Stimulated activated CD4-positive, alpha-beta T cell treated with anti-CD3 and anti-CD28 coated beads, Interleukin-1b, Interleukin-23, amount 100 ng/mL, for 4 hours (primary cell): ENCODE measurements at places on chromosomes 2 and 18.
A peak's percentile ranks its signal among the peaks of the same experiment; 100 is the strongest.

- DNase-seq: no peak
Observed at GRCh38 chr2:197858607-197859140, 54.3 kb downstream of the PLCL1 start.

DNA sequence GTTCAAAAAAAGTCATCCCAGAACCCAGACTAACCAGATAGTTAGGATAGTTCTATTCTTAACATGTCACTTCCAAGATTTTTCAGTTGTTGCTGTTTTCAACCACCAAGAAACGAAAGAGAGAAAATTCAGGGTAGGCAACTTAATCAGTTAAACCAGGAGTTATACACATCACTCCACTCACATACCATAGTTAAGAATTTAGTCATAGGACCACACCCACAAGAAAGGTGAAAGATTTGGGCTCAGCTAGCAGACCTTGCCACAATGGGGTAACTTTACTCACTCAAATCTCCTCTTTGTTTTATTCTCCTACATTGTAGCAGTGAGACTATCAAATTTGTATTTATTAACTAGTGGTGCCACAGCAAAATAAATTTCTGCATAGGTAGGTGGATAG, 473.6 kb downstream of the NUP35 start:
- DNase-seq: no peak

- no peak for DNase-seq
Observed at GRCh38 chr2:221969087-221969829, 329.5 kb downstream of the PAX3 start.

- DNase-seq: no peak
Observed at GRCh38 chr18:29465526-29465925, 1288.6 kb upstream of the CDH2 start.

DNA sequence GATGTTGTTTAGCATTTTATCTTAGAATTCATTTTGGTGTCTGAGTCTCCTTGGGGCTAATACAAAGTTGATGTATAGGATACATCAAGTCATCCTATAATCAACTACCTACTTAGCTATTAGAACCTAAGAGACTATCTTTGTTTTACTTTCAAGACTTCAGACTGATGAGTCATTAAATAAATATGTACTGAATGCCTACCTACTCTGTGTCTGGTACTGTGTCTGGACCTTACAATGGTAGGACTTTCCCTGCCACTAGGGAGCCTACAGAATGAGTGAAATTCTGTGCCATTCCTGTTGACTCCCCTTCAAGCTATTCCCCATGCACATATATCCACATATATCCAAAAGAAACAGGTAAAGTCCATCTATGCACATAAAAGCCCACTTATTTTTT, 114.5 kb downstream of the ERBB4 start:
- no peak for DNase-seq

DNA sequence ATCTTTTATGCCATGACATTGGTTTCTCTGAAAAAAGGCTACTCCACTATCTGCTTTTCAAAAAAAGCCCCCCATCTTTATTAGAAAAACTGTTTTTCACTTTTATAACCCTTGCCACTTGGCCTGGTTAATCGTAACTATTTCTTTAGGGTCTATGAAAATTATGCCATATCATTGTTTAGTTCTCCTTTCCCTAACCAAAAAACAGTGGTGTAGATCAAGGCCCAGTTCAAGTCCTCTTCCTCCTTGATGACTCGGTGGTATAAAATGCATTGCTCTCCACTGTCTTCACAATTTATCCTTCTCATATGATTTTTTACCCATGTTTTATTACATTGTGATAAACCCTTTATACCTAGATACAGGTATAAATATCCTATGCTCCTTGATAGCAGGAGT, 205.5 kb downstream of the ZNF521 start:
- no peak for DNase-seq

- no peak for DNase-seq
Observed at GRCh38 chr2:64472881-64473280, 18.9 kb downstream of the LGALSL start.

GRCh38 chr2:206556357-206556949, 85.8 kb upstream of the FAM237A start:
- DNase-seq: no peak

DNA sequence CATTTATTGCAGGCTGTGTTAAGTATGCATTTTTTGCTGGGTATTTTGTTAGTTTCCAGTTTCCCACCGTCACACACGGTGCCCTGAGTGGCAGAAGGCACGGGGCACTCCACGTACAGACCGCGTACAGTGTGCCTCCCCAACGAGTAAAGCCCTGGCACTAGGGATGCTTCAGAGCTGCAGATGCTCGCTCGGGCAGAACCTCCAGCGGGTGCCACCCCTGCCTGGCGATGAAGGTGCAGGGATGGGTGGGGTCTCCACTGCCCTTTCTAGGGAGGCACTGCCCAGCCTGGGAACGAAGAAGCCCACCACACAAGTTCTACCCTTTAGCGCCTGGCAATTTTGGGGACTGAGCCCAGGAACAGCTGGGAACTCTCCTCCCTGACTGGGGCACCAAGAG, 4.1 kb downstream of the GREB1 start:
- DNase-seq: no peak

DNA sequence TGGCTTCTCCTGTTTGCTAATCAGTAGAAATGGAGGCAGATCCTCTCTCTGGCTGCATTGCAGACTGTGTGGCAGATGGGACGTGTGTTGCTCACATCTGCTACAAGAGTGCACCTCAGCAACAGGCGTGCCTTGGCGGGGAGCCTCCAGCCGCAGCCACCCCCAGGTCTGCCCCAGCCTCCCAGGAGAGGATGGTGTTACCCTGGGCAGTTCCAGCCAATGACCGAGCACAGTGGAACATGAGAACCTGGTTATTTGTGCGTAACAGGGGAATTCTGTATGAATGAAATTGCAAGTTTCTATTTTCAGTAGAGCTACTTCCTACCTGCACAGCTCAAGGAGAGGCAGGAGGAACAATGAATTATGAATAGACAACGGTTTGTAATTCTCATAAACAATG, 130.6 kb upstream of the CBLN2 start:
- DNase-seq: no peak

DNA sequence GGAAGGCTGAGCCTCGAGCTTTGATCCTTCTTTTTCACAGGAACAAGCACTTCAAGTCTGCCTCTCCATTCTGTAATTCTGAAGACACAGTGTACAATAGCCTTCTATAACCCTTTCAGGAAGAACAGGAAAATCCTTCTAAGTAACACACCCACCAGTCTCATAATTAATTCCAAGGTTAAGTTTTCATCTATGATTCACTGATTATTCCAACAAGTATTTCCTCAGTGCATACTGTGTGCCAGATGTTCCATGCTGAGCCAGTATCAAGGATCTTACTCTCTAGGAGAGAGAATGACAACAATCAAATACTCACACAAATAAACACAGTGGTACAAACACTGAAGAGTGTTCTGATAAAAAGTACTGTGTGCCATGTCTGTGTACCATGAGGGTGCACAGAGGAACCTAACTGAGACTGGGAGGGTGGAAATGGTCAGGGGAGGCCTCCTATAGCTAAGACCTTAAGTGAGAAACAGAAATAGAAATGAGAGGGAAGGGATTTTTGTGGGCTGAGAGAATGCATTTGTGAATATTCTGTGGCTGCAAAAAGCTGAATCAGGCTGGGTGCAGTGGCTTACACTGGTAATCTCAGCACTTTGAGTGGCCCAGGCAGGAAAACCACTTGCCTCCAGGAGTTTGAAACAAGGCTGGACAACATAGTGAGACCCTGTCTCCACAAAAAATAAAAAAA, 7.3 kb upstream of the MTLN start:
- no peak for DNase-seq

DNA sequence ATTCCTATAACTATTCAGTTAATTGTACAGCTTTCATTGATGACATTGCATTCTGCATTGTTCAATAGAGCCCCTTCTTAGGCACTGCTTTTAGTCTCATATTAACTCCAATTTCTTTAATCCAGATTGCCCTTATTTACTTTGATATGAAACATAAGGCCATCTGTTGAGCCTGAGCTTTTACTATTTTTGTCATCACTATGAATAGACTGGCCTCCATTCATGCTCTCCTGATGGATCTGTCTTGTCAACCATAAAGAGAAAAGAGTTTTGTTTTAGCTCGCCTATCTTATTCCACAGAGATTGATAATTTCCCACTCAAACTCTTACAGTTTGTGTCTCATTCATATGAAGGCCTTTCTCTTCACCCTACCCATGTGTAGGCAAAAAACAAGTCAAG, 159.2 kb upstream of the DTNA start:
- DNase-seq: no peak

DNA sequence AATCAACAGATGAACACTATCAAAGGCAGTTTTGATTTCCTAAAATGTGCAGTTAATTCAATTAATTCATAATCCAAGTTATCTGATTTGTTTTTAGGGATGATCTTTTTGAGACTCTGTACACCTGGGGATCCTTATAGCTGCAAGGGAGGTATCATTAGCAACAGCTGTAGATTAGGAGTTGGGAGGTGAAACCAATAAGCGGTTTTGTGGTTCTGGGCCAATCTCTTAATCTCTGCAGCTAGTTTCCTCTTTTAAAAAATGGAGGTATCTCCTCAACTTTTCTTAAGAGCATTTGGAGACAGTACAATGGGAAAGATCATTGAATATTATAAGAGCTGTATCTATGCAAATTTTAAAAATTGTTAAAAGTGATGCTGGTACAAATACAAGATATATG, 126.0 kb downstream of the MC4R start:
- DNase-seq: no peak

GRCh38 chr2:160920791-160921303, 239.4 kb upstream of the TANK start:
- DNase-seq: no peak

DNA sequence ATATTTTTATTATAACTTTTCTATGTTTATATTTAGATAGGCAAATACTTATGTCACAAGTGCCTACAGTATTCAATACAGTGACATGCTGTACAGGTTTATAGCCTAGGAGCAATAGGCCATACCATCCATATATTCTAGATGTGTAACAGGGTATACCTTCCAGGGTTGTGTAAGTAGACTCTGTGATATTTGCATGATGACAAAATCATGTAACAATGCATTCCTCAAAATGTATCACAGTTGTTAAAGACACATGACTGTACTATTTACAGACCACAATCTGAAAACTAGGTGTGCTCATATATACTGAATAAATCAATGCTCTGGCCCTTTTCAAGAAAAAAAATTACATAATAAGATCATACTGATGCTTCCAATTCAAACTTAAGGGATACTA, 433.2 kb upstream of the RGPD4 start:
- DNase-seq: no peak

DNA sequence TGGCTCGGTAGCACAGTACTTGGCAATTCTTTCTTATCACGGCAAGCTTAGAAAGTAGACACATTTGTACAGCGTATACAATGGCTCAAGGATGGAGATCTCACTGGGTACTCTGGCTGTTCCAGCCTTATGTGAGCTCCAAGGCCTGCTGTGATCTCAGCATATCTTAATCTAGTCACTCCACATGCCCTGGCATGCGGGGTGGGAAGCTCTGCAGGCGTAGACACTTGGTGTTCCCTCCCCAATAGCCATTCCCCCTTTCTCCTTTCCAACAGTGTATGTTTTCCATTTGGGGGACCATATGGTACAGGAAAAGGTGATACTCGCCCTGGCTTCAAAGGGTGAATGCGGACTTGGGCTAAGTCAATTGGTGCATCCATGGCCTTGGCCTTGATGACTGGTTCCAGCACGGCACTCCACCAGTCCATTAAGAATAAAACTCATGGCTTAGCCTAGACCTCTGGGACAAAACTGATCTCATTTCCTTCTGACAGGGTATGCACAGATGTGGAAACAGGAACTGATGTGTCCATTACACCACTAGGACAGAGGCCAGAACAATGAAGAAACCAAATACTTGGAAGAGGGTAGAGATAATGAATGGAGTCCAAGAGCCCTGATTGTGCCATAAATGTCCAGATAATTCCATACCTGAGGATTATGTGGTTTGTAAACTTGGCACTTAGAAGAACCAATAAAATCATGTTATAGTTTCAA, 28.4 kb downstream of the TGIF1 start:
- DNase-seq: no peak

DNA sequence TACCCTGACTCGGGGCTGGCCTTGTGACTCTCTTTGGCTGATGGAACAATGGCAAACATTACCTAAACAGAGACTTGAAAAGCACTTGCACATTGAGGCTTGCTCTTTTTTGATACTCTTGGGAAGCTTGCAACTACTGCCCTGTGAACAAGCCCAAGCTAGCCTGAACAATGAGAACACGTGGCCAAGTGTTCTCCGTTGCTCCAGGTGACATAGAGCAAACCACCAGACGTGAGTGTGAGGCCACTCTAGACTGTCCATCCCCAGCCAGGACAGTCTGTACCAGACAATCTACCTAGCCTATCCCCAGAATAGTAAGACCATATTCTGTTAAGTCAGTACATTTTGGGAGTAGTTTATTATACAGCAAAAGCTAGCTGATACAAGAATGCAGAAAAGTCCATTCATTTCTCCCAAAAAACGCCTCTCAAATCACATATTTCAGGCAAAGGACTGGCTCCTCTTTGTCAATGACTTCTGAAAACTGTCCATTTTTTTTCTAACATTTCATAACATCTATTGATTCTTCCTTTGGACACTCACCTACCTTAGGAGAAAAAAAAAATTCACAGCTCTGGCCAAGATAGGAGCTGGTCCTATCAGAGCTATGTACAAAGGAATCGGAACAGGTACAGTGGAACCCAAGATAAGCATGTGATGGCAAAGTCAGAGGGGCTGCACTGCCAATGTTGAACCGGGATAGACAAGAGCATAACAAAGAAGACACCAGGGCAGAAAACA, 142.1 kb upstream of the PKDCC start:
- no peak for DNase-seq

- DNase-seq: no peak
Observed at GRCh38 chr2:232447091-232447620, 8.8 kb upstream of the ALPI start.

- DNase-seq: peak; percentile 42
Observed at GRCh38 chr2:65186872-65187851, 40.5 kb upstream of the ACTR2 start.

- no peak for DNase-seq
Observed at GRCh38 chr2:133167223-133167622, 401.0 kb downstream of the NCKAP5 start.

DNA sequence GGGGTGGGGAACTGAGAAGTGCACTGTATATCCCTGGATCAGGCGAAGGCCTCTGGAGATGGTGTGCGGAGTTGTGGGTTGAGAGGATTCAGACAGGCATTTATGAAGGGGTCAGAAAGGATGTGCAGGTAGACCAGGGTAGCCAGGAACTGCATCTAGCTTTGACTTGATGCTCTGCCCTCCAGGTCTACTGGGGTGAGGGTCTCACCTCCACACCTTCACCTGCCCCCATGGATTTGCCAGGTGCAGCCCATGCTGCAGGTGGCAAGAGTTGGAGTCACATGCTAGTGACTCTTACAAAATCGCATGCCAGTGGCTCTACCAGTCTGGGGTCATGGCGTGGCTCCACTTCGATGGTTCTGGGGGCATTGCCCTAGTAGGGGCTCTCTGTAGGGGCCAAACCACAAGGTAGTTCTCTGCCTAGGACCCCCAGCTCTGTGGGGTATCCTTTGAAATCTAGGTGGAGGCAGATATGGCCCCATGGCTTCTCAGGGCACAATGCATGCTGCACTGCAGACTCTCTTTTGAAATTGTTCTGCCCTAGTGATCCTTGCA, 18.9 kb upstream of the KCNF1 start:
- DNase-seq: no peak

GRCh38 chr2:164937864-164938401, 17.4 kb downstream of the SLC38A11 start:
- no peak for DNase-seq
